ENCODE measurements at places on chromosomes 7 and 10.

DNA sequence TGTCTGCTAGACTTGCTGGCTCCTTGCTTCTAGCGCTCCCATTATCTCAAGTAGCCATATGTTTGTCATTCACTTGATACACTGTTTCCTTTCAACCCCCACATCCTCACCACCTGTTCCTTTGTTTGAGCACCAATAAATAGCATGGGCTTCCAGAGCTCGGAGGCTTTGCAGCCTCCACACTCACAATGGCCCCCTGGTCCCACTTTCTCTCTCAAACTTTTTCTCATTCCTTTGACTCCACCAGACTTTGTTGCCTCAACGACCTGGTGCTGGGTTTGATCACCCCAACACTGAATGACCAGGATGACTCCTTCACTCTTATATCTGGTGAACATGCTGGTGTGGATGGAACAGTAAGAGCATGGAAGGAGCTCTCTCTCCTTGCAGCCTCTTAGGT, 114.5 kb upstream of the TRIM24 start:
- DNase-seq: no peak

GRCh38 chr7:26399736-26400135, 108.1 kb downstream of the SNX10 start:
- DNase-seq: no peak

GRCh38 chr7:55288070-55288824, 76.9 kb upstream of the LANCL2 start:
- DNase-seq: no peak

GRCh38 chr10:29332761-29333148, 43.9 kb downstream of the LYZL1 start:
- no peak for DNase-seq

GRCh38 chr7:116834815-116835504, 27.4 kb upstream of the CAPZA2 start:
- DNase-seq: no peak

- no peak for DNase-seq
Measured at GRCh38 chr7:128069373-128070364, 38.4 kb upstream of the LRRC4 start.

- peak; percentile 39 for DNase-seq
Measured at GRCh38 chr7:2956526-2957368, 86.9 kb downstream of the CARD11 start.

DNA sequence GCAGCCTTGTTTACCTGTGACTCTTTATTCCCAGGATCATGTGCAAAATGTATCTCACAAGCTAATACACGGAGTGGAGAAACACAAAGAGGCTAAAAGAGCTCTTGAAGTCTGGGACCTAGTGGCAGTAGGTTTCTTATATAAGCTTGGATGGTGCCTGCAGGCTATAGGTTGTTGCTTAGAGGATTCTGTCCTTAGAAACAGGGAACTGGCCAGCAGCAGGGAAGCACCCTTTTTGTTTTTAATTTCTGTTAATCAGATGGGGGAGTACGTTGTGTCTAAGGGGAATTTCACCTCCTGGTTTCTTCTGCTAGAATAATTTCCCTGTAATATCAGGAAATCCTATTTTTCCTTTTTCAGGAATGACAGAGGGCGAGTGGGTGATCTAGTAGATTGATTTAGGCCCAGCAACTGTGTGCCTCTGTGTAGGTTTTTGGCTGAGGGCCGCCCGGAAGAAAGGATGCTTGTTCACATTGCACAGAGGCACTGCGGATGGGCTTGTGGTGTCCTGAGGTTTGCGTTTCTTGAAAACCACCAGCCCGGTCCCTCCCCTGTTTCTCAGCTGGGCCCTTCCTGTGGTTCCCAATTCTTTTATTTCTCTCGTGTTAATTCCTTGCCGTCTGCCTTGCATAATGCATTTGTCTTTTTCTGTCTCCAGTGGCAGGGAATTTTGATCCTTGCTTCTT, 158.0 kb downstream of the CAMK1D start:
- DNase-seq: no peak

- DNase-seq: peak; percentile 16
Measured at GRCh38 chr10:373526-374309, 238.5 kb downstream of the ZMYND11 start.

- peak; percentile 42 for DNase-seq
Measured at GRCh38 chr10:18418541-18419215, 232.7 kb downstream of the NSUN6 start.

DNA sequence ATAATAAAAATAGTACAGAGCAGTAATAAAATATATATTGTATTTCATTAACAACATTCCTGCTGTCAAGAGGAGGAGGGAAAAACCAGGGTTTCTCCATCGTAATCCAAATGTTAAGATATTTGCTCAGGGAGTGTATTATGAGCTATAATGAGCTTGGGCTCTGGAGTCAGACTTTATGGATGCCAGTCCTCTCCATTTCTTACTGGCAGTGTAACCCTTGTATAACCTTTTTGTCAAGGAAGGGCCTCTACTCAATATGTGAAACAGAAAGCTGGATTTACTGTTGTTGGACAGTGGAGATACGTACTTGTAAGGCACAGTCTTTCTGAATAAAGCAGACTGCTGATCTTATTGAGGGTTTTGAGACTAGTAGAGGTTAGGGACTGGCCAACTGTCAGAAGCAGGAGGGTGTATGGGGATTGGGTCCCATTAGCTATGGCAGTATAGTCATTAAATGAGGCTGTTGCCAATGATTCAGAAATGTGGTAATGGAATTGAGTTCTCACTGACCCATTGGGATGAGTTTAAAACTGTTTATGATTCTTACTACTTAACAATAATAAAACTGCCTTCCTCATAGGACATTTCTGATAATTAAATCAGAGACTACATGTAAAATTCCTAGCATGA, 56.5 kb downstream of the ZNF277 start:
- DNase-seq: no peak

GRCh38 chr10:8618834-8619233, 564.3 kb downstream of the GATA3 start:
- no peak for DNase-seq

DNA sequence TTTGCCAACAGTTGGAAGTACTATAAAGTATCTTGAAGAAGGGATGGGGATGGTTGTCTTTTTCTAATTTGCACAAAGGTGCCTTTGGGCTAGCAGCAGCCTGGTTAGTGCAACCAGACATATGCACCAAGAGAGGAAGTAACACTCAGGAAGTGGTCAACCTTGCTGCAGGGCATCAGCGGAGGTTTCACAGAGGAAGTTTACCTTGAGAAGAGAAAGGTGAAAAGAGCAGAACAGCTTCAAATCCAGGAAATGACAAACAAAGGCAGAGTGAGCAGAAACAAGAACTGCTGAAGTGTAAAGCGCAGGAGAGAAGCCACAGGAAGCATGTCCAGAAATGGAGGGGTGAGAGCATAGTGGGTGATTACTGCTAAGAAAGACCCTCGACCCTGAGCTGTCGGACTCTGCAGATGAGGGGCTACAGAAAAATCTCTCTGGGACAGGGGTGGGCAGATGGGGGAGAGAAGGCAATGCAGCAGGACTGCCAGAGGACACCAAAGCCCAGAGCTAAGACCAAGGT, 66.9 kb downstream of the STK17A start:
- no peak for DNase-seq

GRCh38 chr7:155824227-155824886, 12.1 kb upstream of the SHH start:
- DNase-seq: no peak

DNA sequence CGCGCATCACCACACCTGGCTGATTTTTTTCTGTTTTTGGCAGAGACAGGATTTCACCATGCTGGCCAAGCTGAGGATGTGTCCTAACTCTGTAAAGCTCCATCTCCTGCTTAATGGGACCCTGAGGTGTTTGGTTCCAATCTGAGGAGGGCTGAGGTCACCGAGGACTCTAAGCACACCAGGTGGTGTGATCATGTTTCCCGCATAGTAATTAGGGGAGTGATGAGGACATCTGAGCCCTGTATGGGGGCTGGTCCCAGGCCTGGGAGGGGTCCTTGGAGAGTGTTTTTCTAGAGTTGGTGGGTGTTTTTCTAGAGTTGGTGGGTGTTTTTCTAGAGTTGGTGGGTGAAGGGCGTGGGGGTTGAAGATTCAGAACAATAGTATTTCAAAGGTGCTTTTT, 3.0 kb upstream of the ABHD11 start:
- DNase-seq: no peak

- no peak for DNase-seq
Measured at GRCh38 chr10:112951359-112952281, 1.6 kb downstream of the TCF7L2 start.

- peak; percentile 34 for DNase-seq
Measured at GRCh38 chr10:12264204-12264940, 68.4 kb downstream of the CDC123 start.

- DNase-seq: no peak
Measured at GRCh38 chr10:78301481-78301880, 267.8 kb downstream of the RPS24 start.

- DNase-seq: no peak
Measured at GRCh38 chr10:8435186-8436055, 380.9 kb downstream of the GATA3 start.

DNA sequence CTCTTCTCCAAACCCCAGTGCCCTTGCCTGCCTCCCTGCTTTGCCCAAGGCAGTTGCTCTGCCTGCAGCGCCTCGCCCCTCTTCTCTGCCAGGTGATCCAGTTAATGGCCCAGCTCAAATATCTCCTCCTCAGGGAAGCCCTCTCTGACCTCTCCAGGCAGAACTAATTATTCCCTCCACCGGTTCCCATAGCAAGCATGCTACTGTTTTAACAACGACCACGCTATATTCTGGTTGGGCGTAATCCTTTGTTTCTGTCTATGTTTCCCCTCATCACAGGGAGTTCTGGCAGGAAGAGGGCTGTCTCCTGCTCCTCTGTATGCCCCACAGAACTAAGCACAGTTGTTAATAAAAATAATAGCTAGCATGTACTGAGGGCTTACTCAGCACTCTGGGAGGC, 36.8 kb upstream of the R3HCC1L start:
- DNase-seq: no peak

GRCh38 chr7:117704063-117704462, 169.2 kb downstream of the CTTNBP2 start:
- DNase-seq: no peak

GRCh38 chr10:68870061-68870460, 31.1 kb upstream of the DDX50 start:
- no peak for DNase-seq

DNA sequence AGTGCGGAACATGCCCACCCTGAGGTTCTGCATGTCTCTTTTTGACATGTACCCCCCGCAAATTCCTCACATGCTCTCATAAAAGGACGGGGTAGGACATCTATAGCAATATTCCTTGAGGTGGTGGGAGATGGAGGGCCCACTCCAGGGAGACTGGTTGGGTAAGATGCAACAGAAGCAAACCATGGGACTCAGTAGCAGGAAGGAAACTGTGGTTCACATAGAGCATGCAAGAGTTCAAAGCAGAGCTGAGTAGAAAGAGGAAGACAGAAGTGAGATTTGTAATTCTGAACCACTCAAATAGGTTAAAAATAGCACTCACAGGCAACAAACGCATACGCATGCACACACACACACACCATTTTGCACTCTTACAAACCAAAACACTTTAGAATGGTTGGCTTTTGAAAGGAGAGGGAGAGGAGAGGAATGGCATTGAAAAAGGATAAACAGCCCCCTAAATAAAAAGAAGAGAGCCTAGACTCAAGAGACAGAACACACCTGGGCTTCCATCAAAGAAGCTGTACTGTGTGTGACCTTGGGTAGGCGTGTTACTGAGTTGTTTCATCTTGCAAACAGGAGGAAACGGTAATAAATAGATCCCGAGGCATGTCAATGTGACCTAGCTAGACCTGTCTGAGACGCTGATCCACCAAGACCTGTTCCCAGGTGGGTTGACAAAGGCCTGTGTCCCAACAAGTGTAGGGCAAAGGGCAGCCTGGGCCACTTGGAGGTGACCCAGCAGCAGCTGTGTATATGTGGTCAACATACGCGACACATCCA, 77.6 kb upstream of the LRRC4 start:
- DNase-seq: no peak

GRCh38 chr7:48004638-48005037, 24.3 kb downstream of the SUN3 start:
- no peak for DNase-seq
